ENCODE measurements at places on chromosomes 3 and 15.

- no peak for DNase-seq
Measured at GRCh38 chr3:72461787-72462186, 386.5 kb downstream of the SHQ1 start.

- DNase-seq, result no peak
Measured at GRCh38 chr3:136291302-136291701, 41.2 kb downstream of the PCCB start.

DNA sequence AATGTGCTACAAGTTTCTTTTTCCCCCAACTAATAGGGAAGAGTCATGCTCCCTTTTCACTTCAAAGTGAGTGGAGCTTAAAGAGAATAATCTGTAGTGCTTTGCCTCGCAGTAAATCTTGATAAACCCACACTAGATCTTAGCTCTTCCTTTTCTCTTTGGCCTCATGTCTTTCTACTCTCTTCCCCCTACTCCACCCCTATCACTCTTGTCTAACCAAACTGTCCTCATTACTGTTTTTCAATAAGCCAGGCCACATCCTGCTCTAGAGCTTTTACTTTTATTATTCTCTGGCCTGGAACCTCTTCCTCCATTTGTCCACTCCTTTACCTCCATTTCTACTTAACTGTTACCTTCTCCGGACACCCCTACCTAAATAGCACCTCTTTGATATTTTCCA, 291.0 kb upstream of the SATB1 start:
- DNase-seq, result no peak

DNA sequence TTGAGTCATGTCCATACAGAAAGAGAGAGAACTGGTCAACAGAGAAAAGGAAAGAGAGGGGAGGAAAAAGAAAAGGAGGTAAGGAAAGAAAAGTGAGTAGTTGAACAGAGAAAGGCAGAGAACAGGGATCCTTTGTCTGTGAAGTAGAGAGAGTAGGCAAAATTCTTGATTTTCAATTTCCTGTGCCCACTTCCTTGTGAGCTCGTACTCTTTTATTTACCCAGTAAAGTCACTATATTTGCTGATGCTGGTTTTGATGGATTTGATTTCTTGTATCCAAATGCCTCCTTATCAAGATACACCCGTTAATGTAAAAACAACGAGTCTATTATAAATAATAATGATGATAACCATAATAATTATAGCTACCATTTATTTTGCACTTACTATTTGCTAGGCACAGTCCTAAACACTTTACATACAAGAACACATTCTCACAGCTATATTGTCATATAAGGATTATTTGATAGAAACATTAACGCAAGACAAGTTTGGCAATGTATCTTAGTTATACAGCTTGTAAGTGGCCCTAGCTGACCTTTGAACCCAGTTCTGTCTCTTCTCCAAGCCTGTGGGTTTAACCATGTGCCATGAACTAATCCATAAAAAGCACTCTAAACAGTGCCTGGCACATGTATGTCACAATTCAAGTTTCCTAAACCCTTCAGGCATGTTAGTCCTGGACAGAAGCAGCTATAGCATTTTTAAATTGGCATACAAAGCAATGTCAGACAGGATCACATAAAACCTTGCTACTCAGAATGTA, 6.7 kb upstream of the P2RY1 start:
- no peak for DNase-seq

DNA sequence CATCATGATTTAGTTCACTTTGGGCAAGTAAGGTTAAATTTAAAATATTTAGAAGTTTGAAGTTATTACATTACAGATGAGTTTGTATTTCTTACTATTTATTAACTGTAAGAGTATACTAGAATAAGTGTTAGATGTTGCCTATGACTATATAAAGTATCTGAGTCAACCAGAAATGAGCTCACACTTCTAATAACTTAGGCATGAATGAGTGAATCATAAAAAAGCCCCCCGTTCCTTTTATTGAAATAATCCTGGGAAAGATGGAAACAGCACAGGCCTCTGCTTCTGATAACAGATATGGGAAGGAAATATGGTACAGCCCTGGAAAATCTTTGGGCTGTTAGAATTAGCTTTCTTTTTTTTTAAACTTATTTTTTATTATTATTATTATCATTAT, 66.6 kb upstream of the TGFBR2 start:
- no peak for DNase-seq

- no peak for DNase-seq
Measured at GRCh38 chr15:33211176-33211808, 16.8 kb upstream of the FMN1 start.

DNA sequence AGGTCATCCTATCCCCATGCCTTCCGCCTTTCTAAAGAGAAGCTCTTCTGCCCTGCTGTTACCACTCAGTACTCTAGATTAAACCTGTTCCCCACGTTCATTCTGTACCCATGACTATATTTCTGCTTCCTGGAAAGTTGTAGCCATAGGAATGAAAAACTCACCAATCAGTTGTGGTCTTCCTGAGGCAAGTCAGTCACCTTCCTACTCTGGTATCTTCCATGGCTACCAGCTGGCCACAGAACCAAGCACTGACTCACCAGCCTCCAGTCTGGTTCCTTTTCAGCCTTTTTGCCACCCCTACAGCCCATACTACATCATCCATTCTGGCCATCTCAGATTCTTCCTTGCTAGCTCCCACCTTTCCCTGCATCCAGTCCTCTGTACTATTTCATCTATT, 46.4 kb downstream of the TMEM44 start:
- no peak for DNase-seq

GRCh38 chr15:78831229-78832207, 20.3 kb upstream of the ADAMTS7 start:
- DNase-seq, result no peak

GRCh38 chr15:34810443-34811129, 15.2 kb upstream of the ACTC1 start:
- no peak for DNase-seq

DNA sequence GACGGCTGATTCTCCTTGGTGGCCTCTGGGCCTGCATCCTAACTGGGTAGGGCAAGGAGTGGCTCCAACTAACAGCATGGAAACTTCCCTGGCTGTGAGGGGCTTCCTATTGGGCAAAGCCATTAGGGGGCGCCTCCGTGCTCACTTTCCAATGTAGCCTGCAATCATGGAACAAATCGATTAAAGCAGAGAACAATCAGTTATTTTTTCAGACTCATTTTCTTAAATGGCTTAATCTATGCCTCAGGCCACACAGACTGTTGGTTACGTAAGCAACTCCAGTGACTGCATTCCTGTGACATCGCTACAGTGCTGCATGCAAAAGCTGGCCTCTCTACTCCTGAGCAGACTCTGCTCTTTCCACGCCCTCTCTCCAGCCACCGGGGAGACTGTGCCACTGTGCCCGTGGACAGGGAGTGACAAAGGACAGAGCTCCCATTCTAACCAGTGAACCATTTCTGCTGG, 278.9 kb downstream of the KLF13 start:
- DNase-seq, result no peak

GRCh38 chr15:65619626-65620290, 2.0 kb upstream of the SLC24A1 start:
- no peak for DNase-seq

DNA sequence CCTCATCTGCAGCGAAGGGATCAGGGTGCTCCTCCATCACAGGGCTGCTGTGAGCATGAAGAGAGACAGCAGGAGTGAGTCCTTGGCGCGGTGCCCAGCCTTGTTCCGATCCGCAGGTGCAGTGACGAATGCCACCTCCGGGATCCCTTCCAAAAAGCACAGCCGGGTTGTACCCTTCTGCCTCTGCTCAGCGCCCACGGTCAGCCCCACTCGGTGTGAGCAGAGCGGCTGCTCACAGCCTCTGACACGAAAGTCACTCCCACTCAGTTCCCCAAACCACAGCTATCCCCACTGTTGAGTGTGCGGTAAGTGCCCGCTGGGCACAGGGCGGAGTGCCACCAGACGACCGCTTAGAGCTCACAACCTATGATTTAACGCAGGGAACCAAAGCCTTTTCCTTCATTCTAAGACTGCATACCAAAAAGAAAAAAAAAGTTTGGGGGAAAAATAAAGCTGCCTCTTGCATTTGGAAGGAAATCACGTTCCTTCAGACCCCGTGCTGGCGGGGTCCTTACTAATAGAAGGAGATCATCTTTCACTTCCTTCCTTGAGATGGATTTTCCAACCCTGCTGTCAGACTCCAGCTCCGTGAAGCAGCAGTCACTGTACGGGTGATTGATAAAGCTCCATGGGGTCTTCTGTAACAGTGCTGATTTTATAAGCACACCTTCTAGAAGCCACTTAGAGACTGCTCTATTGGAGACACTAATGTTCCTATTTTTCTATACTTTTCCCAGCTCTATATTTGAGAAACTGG, 34.7 kb upstream of the TUBGCP5 start:
- no peak for DNase-seq

GRCh38 chr3:52086976-52087663, 30.7 kb upstream of the DUSP7 start:
- DNase-seq, result no peak

- no peak for DNase-seq
Measured at GRCh38 chr15:72919936-72920465, 132.3 kb upstream of the NEO1 start.

DNA sequence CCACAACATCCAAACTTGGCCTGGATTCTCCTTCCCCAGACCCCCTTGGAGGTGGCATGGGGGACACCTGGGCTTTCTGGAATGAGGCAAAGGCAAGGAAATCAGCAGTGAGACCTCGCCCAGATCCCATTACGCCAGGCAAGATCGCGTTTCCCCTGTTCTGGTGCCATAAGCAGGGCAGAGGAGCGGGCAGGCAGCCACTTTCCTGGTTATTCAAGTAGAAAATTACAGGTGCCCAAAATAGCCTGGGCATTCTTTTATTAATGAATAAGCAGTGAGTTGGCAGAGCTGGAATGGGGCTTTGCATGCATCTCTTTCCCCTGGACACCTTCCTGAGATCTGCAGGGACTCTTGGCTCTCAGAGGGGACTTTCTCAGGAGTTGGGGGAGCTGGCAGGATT, 31.5 kb upstream of the FAM107A start:
- DNase-seq, result no peak

DNA sequence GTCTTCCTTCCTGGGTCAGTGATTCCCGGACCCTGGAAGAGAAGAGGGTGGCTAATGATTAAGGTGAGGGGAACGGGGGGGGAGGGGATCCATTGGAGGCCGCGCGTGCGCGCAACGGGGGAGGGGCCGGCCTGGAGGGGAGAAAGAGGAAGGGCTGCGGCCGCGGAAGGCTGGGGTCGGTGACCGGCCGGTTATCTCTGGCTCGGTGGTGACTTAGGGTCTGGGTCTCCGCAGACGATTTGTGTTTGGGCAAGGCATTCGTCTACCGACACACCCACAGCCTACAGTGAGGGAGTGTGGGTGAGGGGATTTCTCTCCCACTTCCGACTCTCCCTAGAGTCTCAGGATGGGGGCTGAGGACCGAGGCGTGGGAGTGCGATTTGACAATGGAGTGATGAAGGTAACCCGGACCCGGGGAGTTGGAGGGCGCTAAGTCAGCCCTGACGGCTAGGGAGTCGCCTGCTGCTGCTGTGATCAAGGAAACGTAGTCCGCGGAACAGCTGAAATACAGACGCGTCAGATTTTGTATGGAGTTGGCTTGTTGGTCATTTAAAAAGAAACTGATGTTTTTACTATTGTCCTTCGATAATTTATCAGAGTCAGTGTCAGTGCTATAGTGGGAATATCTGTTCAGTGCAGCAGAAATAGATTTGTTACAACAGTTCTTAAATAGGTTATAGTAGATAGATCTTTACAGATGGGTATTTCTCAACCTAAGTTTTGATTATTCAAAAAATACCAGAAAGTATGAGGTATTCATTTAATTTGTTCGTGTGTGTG, 733 bp downstream of the RNF111 start:
- DNase-seq, result peak; percentile 66

GRCh38 chr15:25087137-25087536, 132.3 kb downstream of the SNRPN start:
- no peak for DNase-seq

DNA sequence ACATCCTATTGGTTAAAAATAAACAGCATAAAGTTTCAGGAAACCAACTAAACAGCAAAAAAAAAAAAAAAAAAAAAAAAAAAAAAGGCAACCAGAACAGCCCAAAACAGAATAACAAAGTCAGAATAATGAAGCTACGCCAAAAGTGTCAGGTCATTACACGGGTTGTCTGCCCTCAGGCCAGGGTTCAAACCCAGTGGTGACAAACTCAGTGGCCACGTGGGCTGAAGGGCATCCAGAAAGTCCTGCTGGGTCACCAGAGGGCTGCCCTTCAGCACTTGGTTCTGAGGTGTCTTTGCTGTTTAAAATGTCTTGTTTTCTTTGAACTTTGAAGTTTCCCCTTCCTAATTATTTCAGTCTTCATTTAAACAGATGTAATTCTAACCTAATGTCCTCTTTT, 61.3 kb downstream of the CGNL1 start:
- DNase-seq, result no peak

GRCh38 chr3:51311055-51311454, 74.0 kb upstream of the MANF start:
- DNase-seq, result no peak

GRCh38 chr3:196181127-196181546, 30.1 kb downstream of the ZDHHC19 start:
- no peak for DNase-seq

GRCh38 chr3:16452261-16452660, 61.2 kb downstream of the RFTN1 start:
- no peak for DNase-seq

- DNase-seq, result no peak
Measured at GRCh38 chr3:141998669-141999290, 122.3 kb downstream of the ATP1B3 start.

DNA sequence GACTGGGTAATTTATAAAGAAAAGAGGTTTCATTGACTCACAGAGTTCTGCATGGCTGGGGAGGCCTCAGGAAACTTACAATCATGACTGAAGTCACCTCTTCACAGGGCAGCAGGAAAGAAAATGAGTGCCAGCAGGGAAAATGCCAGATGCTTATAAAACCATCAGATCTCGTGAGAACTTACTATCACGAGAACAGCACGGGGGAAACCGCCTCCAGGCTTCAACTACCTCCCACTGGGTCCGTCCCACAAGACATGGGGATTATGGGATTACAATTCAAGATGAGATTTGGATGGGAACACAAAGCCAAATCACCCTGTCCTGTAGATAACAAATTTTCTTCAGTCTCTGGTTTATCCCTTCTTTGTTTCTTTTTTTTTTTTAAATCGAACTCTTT, 31.0 kb upstream of the AVEN start:
- DNase-seq, result no peak

DNA sequence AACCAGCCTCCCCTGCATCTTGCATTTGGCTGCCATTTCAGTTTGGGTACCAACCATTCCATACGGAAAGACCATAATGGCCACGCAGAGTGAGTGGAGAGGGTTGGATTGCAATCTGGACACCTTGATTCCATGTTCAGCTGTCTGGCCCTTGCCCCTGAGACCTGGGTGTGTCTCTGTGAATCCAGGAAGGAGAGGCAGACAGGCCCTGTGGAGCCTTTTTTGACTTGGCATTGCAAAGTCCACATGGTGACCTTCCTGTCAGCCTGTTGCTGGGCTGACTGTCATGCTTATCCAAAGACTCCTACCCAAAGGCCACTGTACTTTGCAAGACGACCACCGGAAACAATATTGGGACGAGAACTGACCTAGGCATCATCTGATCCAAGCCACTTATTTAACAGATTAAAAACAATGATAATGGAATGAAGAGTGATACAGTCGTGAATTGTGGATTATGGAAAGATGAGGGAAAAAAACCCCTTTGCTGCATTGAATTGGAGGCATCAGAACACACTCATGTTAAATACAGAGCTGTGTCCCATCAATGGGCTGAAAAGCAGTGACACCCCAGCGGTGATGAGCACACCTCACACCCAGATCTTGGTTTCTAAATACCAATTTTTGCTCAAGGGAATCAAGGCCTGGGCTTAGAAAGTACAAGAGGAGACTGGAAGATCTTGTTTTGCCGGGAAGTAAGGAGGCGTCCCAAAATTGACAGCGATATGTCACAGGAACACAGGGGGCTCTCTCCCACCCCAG, 86.0 kb downstream of the LRRK1 start:
- DNase-seq, result no peak
